Esophagus squamous epithelium (tissue), 5 donors: ENCODE measurements at places on chromosomes 6 and 20. TPM values are rescaled to one million over a fixed set of nuclear protein-coding genes. Genes with fewer than 3 reads are reported as not detected.

Gene MAP1LC3A
- total RNA-seq = 7.5 TPM

Gene GPX5
- total RNA-seq = not detected

Gene EYA4
- total RNA-seq = 0.23 TPM

Gene PPP1R14C
- 22.1 TPM for total RNA-seq

DNA sequence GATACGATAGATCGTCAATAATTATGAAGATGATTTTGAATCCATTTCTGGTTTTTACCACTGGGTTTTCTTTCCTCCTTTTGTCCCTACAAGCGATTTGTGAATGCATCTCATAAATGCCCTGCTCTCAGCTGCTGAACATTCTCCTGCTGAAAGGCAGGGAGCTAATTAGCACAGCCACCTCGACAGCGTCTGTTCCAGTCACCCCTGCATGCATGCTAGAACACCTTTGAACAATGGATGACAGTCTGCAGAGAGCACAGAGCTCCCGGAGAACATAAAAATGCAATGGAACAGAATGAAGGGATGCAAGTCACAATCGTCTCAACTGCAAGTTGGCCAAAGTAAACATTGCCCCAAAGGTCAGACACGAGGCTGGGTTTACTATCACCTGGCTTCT, 105.8 kb downstream of the SLC35B3 start:
- H3K4me1 ChIP-seq = no peaks in the 10 kb centered on the region
- no peak overlapping the region for H3K4me3 ChIP-seq
- H3K27me3 ChIP-seq = no peaks in the 10 kb centered on the region
- H3K27ac ChIP-seq = no peak overlapping the region
- H3K36me3 ChIP-seq = no peaks in the 10 kb centered on the region

DNA sequence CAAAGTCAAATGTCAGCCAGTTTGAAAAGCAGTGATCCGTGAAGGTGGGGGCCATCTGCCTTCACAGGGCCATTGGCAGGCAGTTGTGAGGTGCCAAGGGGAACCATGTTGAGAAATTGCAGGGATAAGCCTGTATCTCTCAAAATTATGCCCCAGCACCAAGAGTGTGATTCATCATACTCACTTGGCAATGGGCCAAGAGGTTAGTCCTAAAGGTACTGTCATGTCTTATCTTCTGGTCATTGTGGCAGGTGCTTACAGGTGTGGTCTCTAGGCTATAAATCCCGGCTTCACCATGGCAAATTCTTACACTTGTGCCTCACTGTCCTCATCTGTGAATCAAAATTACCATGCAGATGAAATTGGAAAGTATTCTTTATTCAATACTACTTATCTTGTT, 150.7 kb upstream of the LAMP5 start:
- no peak for DNase-seq
- no peaks in the 10 kb centered on the region for H3K27me3 ChIP-seq
- H3K4me1 ChIP-seq = no peaks in the 10 kb centered on the region

DNA sequence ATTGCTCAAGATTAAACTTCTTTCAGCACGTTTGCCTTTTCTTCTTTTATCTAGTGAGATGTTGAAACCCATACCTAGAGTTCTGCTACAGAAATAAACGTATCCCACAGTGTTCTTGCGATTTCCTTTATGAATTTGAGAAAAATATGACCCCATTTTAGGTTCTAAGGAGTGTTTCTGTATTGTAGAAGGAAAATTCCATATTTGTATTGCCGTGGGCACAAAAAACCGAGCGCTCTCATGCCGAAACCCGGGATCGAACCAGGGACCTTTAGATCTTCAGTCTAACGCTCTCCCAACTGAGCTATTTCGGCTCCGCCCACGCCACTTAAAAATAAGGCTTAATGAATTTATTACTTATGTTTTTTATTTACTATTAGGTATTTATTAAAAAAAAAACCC, 23.7 kb downstream of the ZNF311 start:
- no peaks in the 10 kb centered on the region for H3K36me3 ChIP-seq
- no peak for DNase-seq
- peaks cover 17% of the 10 kb centered on the region for H3K27me3 ChIP-seq
- H3K4me3 ChIP-seq = peak overlapping the region; percentile 61
- H3K4me1 ChIP-seq = peaks cover 7% of the 10 kb centered on the region

- H3K27me3 ChIP-seq = no peaks in the 10 kb centered on the region
- H3K27ac ChIP-seq = no peak overlapping the region
- peaks cover under 1% of the 10 kb centered on the region for H3K4me1 ChIP-seq
Observed at GRCh38 chr6:161249327-161249726, 24.5 kb downstream of the AGPAT4 start.

- peaks cover 22% of the 10 kb centered on the region for H3K4me1 ChIP-seq
- peak overlapping the region; percentile 30 for H3K27ac ChIP-seq
- no peak for DNase-seq
- H3K36me3 ChIP-seq = no peaks in the 10 kb centered on the region
- no peaks in the 10 kb centered on the region for H3K27me3 ChIP-seq
Observed at GRCh38 chr6:129679275-129679674, 30.7 kb downstream of the ARHGAP18 start.
